ENCODE measurements at places on chromosomes 16 and 17. TPM values are rescaled to one million over a fixed set of nuclear protein-coding genes. Genes with fewer than 3 reads are reported as not detected.

Gene ATP2C2
- 91.6 TPM for total RNA-seq

DNA sequence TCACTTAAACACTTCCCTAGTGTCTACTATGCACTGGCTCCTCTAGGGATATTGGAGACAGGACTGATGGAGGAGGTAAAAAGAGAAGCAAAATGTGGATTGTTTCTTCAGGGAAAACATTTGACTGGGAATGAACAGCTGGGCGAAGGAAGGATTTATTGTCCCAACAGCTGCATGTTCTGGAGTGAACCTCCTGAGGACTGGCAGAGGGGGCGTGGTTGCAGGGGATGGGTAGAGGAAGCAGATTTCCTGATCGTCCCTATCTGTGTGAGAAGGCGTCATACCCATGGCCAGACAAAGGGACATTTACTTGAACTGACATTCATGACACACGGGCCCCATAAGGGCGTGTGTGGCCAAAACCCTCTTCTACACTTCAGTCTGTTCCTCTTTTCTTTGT, 321.5 kb downstream of the MAP2K4 start:
- DNase-seq = no peak

GRCh38 chr17:76090517-76091129, 11.6 kb downstream of the ZACN start:
- DNase-seq = no peak

- peak; percentile 70 for DNase-seq
These were observed 487 bp downstream of the CREBBP start for GRCh38 chr16:3879887-3880564.

GRCh38 chr17:992933-993332, 4.0 kb upstream of the TIMM22 start:
- DNase-seq = no peak

Gene ADAD2
- 1.8 TPM for total RNA-seq

DNA sequence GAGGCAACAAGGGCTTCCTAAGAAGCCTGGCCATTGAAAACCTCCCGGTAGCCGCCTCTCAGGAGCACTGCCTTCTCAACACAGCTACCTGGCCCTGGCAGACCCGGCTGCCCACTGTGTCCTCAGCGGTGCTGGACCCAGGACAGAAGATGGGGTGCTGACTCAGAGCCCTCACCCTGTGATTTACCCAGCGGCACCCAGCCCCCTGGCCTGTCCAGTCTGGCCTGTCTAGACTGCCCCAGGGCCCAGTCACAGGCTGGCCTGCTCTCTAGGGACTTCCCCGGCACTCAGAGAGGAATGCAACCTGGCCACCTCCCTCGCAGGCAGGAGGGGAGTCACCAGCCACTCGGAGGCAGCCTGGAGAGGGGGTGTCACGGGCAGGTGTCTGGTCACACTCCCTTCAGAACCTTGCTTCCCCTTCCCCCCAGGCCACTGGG, 20.1 kb downstream of the PIEZO1 start:
- no peak for DNase-seq

DNA sequence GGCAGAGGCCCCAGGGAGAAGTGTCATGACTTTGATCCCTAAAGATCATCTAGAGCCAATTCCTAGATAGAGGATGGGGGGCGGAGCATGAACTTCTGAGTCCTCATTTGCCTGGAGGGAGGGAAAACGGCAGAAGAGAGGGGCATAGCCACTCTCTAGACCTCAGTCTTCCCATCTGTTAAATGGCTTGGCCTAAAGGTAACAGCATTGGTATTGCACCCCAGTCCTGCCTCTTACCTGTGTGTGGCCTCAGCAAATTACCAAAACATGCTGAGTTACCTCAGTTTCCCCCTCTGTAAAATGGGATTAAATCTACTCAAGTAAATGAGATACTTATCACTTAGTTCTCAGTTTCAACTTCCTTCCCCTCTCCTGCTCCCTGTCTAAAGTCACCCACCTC, 47.5 kb downstream of the CNGB1 start:
- no peak for DNase-seq

Measured in Peyer's patch (tissue), 4 donors.